ENCODE measurements at places on chromosomes 4 and X.

- DNase-seq: no peak
Measured at GRCh38 chr4:187179086-187180058, 455.7 kb upstream of the FAT1 start.

GRCh38 chr4:5931526-5931925 is 38.6 kb upstream of the CRMP1 start:
- DNase-seq: peak; percentile 57

DNA sequence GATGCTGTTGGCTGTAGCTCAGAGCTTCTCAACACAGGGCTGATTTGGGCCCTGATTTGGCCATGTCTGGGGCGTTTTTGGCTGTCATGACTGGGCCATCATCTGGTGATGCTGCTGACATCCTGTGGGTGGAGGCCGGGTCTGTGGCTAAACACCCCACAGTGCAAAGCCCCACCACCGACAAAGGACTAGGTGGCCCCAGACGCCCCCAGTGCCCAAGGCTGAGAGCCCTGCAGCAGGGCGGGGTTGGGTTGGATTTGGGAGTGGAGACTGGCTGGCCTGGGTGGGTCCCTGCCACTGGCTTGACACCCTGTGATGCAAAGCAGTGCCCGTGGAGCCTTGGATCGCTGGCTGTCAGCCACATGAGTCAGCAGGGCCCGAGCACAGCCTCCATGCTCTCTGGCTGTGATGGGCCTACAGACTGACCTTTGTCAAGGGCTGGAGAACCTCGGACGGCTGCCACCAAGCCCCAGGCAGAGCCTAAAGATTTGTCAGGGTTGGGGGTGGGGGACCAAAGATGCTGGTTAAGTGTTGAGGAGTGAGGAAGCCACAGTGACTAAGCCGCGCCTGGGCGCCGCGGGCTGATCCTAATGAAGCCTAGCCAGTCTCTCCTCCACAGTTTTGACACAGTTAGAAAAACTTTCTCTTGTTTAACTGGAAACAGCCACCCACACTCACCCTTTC is 28.3 kb downstream of the CYTL1 start:
- peak; percentile 87 for DNase-seq

DNA sequence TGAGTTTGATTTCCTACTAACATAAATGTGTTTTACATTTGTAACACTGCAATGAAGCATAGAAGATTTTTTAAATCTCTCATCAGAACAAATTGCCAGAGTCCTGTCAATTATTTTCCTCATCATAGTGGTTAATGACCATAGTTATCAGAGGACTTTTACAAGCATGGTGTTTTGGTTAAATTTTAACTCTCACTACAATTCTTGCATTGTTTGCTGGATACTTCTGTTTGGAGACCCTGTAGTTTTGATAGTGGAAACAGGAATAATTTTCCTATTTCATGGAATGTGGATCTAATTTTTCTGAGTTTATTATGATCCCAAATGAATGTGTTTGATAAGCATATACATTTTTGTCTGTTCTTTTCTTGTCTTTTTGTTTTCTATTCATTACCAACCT is 16.8 kb downstream of the NIPAL1 start:
- no peak for DNase-seq

DNA sequence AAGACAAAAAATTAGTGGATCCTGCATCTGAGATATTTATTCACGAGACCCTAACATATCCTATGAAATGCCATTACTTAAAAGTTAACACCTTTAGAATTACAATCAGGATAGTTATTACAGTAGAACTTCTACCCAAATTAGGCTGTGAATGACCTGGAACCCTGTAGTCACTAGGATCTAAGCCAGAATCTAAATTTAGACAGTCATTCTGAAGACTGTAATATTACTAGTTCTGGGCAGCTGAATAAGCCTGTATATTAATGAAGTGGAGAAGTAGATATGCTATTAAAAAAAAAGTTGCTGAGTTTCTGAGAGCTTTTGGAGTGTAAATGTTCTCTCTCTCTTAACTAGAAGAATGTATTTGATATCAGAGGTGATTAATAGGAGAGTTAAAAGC is 67.0 kb downstream of the FAM13A start:
- no peak for DNase-seq

DNA sequence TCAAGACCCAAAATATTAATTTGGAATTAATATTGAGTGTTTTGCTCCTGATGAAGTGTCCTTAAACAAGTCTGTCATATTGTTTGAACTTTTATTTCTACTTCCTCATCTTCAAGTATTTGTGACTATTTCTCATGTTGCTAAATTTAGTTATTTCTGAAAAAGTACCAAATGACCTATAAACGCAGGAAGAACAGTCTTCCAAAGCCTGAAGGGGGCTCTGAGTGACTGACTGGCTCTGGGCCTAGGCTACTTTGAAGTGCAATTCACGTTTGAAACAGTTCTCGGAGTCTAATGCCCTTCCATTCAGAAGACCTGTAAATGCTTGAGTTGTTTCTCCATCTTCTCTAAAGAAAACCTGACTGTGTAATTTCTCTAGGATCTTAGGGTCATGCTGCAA is 26.5 kb downstream of the GALNT7 start:
- DNase-seq: no peak

DNA sequence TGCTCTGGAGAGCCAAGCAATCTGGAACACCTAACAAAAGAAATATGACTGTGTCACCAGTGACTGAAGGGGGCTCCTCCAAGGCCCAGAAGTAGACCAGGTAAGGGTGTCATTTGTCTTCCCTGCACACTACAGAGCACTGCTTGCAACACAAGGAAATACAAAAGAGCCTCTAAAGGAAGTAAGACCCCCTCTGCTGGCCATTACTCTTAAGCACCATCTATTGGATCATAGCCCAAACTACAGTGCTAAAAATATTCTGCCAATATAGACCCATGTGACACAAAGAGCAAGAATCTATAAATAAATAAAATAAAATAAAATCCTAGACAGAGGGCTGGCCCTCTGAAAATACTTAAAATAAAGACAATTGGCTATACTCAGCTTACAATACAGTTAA is 528.7 kb downstream of the TMA16 start:
- DNase-seq: no peak

DNA sequence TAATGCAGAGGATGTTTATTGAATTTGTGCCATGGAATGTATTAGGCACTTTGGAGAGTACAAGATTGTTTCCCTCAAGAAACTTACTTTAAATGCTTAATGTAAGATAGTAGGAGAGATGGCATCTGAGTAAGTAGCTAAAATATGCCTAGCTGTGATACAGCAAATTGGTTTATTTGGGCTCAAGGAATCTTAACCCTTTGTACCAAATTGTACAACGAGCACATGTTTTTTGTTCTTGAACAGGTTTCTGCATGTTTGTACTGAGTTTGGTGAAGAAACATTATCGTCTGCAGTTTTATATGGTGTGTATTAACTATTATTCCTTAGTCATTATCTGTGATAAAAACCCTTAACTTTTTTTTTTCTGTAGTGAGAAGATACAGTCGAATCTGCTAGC is 48.6 kb downstream of the CDS1 start:
- DNase-seq: no peak

DNA sequence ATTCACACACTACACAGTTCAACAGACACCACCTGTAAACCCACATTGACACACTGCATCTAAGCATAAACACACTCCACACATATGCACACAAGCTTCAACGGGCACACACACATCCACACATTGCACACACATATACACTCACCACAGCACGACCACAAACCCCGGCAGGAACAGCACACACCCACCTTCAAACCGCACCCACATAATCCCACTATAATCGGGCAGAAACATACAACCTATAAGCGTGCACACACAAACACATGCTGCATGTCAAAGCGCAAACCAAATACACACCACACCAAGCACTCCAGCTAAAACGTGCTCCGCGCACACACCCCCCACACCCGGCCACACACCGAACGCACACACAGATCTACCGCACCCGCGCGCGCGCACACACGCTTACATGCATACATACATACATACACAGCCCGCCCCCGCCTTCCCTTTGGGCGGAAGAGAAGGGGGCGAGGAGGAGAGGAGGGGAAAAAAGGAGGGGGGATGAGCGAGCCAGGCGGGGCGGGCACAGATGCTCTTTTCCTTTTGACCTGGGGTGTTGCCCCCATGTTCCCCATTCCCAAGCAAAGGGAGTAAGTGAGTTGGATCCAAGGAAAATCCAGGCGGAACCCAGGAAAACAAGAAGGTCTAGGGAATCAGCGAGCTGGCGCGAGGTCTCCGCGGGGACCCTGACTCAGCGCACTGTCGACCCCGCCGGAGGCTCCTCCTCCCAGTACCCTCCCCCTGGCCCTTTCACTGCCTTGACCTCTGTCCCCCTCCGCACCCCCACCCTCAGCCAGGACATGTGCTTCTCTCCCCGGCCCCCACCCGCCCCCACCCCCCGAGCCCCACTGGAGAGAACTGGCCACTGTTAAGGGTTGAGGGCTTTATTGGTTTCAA is 9.9 kb downstream of the ARHGAP36 start:
- no peak for DNase-seq

DNA sequence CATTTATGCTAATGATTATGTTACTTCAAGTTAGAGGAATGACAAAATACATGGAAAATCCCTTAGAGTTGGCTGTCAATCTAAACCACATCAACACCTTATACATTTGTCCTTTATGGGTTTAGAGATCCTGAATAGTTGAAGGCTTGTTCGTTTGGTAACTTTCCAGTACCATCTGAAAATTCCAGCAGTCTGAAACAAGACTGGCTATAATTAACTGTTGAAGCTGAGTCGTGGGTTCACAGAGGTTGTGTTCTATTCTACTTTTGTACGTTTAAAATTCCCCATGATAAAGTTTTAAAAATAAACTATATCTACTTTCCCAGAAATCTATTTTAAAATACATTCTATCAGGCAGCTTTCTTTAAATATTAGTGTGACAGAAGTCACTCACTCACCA is 73.0 kb downstream of the USP46 start:
- DNase-seq: no peak

DNA sequence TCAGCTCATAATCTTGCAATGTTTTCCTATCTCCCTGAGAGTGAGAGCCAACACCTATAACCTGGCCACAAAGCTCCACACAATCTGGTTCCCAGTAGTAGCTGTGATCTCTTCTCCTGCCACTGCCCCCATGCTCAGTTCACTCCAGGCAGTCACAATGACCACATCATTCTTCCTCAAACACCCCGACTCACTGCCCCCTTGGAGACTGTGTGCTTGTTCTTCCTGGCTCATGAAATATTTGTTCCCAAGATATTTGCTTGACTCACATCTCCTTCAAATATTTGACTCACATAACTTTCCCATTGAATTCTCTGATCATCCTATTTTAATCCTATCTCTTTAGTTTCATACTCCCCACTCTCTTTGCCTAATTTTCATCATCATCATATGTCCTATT is 173.7 kb downstream of the AREG start:
- DNase-seq: no peak

DNA sequence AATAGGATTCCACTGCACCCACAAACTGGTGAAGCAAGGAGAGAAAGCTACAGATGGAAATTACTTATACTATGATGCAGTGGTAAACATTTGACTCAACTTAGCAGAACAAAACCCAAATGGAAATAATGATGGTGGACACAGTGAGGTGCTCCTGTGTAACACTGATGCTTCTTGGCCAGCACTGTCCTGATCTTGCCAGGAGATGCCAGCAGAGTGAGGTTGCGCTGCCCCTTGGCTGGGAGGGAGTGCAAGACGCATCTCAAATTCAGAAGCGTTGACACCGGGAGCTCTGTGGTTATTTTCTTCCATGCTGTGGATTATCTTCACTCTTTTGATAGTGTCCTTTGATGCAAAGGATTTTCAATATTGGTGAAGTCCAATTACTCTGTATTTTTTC is 22.0 kb upstream of the ARSH start:
- no peak for DNase-seq

- no peak for DNase-seq
Measured at GRCh38 chr4:73508651-73509050, 27.1 kb downstream of the AFM start.
